ENCODE measurements at places on chromosomes 5 and 9.

GRCh38 chr9:133046900-133047295 is 14.9 kb upstream of the CEL start:
- no peak for DNase-seq

- no peak for DNase-seq
These were observed 49.7 kb downstream of the POU4F3 start for GRCh38 chr5:146388386-146388785.

DNA sequence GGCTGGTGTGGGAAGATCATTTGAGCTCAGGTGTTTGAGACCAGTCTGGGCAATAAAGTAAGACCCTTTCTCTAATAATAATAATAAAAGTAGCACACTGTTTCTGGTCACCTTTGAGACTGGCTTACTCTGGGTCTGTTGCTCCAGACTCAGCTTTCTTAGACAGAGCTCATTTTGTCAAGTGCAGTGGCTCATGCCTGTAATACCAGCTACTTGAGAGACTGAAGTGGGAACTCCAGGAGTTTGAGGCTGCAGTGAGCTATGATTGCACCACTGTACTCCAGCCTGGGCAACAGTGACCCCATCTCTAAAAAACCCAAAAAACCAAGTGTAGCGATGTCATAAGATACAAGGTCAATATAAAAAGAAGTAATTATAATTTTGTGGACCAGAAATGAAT is 36.4 kb upstream of the RNU6ATAC start:
- DNase-seq, result no peak

- DNase-seq, result no peak
These were observed 47.9 kb upstream of the RARS1 start for GRCh38 chr5:168438349-168438748.

DNA sequence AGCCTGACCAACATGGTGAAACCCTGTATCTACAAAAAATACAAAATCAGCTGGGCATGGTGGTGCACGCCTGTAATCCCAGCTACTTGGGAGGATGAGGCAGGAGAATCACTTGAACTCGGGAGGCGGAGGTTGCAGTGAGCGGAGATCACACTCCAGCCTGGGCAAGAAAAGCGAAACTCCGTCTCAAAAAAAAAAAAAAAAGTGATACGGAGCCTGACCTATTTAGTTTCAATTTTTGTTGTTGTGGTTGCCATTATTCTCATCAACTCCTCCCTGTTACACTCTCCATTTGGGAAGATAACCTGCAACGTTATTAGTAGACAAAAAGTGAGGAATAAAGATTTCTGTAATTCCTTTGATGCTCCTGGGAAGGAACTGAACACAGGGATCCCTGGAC is 1.3 kb downstream of the STOM start:
- no peak for DNase-seq

GRCh38 chr9:109593612-109594011 is 95.5 kb upstream of the PTPN3 start:
- no peak for DNase-seq

- no peak for DNase-seq
These were observed 18.5 kb upstream of the TCERG1 start for GRCh38 chr5:146428658-146429057.

DNA sequence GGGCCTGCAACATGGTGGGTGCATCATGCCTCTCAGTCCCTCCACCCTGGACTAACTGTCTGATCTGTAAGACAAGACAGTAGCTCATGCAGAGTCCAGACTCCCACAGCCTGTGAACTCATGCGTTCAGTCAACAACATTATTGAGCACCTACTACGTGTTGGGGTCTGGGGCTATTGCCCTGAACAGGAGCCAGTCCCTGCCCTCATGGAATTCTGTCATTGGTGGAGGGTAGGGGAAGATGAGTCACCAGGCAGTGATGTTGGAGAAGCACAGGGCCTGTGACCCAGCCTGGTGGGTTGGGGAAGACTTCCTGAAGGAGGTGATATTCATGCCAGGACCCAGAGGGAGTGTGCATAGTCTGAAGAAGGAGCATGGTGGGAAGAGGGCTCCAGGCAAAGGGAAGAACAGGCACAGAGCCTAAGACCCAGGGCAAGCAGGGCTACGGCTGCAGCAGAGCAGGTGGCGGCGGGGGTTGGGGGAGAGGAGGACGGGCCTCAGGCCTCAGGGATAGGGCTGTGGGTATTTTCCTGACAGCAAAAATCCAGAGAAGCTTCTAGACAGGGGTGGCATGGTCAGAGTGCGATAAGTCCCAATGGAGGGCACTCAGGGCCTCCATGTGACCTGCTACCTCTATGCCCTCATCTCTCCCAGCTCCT is 26.7 kb upstream of the PSD2 start:
- no peak for DNase-seq

DNA sequence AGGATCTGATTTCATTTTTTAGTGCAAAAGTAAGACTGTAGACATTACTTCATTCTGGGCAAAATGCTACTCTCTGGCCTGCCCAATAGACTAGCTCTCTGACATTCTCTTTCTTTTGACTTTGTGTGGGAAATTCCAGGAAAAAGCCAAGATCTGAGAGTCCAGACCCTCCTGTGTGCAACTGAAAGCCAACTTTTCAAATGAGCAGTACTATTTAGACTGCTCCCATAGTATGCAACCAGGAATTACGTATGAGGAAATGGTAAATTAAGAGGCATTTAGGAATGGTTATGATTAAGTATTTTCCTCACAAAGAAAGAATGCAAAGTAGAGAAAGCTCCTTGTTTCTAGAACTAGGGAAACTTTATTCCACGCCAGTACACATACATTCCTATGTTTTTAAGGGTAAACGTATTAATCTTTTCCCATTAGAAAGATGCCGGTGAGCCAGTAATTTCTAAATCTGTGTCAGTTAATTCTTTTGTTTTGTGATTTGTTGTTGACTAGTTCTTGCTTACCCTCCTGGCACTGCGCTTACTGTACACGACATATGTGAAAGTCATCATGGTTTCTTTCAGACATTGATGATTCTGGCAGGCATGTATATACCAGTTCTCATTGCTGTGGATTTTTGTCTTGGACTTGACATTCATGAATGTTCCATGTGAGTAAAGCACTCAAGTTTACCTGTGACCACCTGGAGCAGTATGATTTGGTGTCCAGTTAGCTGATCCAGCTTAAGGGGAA is 56.0 kb downstream of the AOPEP start:
- no peak for DNase-seq

DNA sequence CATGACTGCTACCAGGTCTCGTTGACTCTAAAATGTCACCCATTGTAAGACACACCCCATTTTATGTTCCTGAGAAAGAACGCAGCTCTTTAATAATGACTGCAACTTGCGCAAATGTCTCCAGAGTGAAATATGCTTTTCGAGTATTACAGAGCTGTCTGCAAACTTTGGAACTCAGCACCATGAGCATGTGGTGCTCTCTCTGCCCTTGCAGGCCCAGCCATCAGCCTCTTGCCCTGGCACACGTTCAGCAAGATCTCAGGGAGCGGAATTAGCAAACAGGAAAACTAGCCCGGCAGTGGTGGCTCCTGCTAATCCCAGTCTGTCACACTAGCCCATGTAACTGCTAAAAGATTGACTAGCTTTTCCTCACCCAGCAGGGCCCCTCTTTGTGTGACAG is 114.5 kb upstream of the SLC1A3 start:
- no peak for DNase-seq

DNA sequence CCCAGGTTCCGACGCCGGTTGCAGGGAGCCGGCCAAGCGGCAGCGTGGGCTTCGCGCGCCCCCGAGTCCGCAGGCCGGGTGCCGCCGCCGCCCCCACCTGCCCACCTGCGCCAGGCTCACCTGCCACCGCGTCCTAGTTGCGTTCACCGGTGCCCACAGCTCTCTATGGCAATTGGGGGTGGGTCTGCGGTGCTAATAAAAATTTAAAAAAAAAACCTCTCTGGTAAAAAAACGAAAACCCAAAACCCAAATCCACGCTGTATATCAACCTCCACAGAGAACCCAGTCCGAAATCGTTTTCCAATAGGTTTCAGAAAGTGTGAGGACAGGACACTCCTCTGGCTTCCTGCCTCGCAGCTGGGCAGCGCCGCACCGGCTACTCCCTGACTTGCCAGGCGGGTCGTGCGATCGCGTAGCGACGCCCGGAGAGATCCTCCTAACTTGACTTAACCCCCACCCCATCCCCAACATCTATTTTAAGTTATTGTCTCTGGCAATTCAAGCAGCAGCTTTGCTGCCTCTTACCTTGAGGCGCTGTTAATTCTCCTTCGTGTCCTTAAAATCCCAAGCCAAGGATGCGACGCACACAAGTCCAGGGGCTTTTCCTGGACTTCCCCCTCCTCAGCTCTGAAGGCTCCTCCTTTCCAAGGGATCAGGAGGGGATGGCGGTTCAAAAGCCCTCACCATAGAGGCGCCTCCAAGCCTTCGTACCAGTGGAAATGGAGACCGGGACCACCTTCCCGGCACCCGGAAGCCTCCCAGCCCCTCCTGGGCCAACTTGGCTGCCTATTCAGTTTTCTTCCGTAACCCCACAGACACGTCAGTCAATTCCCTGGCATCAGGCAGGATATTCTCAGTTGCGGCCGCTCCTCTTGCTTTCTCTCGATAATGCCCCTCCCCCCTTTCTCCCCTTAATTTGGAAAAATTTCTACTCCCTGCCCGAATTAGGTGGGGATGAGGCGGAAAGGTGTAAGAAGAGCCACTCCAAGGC is 1639.4 kb upstream of the C9orf72 start:
- no peak for DNase-seq

DNA sequence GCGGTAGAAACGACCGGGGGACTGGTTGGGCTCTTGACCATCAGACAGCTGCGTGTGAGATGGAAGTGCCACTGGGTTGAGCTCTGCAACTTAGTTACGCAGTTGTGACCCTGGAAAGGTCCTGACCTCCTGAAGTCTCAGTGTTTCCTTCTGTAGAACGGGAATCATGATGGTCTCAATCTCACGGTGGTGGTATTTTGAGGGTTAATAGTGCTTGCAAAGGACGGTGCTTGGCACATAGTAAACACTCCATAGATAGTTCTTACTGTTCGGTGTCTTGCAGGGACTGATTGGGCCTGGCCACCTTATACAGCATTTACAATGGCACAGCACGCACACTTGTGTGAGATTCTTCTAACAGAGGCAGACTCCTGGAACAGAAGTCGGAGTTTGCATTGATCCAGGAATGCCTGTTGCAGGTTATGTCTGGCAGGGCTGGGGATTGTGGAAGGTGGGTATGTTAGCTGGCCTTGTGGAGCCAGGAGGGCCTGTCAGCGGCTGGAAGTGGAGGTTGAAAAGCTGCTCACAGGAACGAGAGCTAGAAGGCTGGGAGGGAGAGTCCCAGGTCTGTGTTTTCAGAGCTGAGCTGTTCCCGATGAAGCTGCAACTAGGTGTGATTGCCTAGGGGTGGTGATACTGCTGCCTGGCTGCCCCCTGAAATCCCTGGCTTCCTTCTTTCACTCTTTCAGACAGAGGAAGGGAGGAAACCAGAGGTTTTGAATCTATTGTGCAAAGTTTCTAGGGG is 962 bp upstream of the TXN start:
- no peak for DNase-seq

- no peak for DNase-seq
These were observed 80.4 kb downstream of the CAAP1 start for GRCh38 chr9:26812217-26812616.

DNA sequence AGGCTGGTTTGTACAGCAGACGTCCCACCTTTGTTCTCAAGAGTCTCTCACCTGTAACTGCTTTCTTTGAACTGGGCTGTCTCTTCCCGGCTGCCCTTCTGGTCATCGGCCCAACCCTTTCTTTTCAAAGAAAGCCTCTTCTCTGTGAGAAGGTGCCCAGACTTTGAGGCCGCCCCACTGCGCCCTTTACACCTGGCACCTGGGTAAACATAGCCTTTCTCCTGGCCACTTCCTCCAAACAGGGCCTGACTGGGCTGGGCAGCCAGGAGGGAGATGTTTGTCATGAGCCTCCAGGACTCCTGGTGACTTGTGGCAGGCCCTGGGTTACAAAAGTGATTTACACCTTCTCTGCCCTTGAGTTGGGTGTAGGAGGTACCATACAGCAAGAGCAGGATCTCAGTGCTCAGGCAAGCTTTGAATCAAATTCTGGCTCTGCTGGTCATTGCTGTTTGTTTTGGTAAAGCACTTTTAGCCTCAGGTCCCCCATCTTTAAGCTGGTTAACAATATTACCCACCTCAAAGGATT is 127.2 kb upstream of the CXCL14 start:
- DNase-seq, result no peak

DNA sequence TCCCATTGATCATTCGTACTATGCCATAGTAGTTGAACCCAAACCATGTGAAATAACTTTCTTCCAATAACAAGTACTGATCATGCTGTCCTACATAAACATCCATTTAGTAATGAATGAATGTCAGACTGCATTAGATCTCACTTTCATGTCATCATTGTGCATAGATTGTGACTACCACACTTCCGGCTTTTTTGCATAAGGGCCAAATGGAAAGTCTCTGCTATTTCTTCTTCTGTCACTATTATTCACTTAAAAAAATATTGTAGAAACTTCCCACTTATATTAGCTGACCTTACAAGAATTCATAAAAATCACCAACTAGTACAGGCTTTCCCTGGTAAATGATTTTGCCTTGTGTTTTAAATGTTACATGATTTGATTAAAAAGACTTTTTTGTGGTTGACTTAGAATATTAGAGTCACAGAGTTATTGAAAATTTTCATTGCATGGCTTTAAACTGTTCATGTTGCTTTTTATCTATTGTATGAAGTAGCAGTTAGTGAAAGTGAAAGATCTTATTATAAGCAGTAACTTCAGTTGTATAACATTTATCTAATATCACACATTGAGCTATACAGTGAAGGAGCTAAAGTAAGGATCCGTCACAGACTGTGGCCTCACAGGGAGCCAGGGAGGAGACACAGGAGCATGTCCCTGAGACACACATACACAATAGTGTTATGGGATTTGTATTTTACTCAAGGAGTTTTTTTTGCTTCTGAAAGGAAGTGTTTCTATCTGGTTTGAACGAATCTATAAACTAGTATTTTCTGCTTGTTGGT is 33.9 kb downstream of the LMNB1 start:
- no peak for DNase-seq

- no peak for DNase-seq
These were observed 58.4 kb downstream of the PCSK1 start for GRCh38 chr5:96374653-96375052.

GRCh38 chr5:101664071-101664791 is 631.9 kb downstream of the SLCO4C1 start:
- DNase-seq, result no peak

GRCh38 chr9:116547729-116548426 is 139.2 kb upstream of the TRIM32 start:
- no peak for DNase-seq

GRCh38 chr5:122401976-122402725 is 90.1 kb downstream of the SNCAIP start:
- peak; percentile 69 for DNase-seq
